Retinal pigment epithelial cell (primary cell): ENCODE measurements at places on chromosomes 2 and 18.

DNA sequence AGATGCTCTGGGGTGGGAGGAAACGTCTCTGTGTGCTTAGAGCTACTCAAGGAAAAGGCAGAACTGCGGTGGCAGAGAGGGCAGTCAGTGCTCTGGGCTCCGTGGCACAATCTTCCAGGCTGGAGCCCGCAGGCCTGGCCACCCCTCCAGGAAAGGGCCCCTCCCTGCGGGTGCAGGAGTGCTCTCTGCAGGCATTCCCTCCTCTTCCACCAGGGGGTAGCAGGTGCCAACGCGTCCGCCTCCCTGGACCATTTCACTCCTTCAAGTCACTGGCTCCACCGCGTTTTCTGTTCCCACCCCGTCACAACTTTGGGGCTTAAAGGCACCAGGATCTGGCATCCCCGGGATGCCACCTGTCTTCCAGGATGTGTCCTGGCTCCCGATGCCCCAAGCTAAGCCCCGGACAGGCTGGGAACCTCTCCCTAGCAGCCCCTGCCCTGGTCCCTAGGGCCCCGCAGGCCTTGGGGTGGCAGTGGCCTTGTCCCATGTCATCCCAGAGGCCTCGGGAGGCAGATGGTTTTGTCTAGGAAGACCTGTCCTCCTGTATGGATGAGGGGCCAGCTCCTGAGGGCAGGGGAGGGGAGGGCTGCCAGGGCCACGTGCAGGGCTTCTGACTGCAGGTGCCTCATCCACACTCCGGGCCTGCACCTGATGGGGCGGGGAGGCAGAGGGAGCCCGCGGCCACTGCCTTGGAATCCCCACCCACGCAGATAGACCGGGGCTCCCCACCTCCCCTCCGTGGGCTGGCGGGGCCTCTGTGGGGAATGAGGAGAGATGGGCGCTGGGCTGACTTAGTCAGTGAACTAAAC lies 26.4 kb downstream of the KCNIP3 start:
- DNase-seq = no peak

GRCh38 chr2:55403256-55403998 lies 16.2 kb downstream of the CCDC88A start:
- DNase-seq = no peak

GRCh38 chr2:198490748-198491147 lies 686.4 kb downstream of the PLCL1 start:
- no peak for DNase-seq

DNA sequence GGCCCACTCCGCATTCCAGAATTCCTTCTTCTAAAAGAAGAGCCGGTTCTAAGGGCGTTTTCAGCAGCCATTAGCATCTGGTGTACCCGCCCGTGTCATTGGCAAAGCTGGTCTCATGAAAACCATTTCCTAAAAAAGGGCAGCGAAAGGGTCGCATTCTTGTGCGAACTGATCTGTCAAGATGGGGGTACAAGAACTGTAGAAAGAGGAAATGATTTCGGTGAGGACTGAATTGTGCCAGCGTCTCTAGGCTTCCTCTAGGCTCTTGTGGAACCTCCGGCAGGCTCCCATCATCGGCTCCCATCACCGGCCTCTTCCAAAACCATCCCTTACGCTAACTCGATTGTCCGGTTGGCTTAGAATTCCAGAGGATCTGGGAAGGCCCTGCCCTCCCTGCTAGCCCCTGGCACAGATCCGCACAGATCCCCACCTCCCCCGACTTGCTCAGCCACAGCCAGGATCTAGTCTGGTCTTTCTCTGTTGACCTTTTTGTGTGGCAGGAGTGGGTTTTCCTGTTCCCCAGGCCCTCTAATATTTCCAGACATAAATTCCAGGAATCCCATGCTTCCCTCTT lies 1.3 kb downstream of the RAB31 start:
- no peak for DNase-seq

- DNase-seq = peak; percentile 55
Observed at GRCh38 chr2:196233021-196233804, 61.8 kb upstream of the STK17B start.

GRCh38 chr2:117330641-117331040 lies 483.9 kb upstream of the DDX18 start:
- peak; percentile 19 for DNase-seq

DNA sequence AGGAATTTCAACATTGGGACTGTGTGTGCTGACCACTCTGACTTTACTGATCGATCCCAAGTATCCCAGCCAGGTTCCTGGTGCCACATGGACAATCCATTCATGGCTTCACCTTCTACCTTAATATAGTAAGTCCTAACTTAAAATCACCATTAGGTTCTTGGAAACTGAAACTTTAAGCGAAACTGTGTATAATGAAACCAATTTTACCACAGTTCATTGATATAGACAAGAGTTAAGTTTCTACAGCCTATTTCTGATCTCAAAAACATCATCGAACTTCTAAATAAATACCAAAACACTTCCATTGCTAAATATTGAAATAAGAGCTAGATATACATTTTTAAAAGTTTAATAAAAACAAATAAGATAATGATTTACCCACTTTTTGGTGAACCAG lies 4.4 kb upstream of the EXOC6B start:
- DNase-seq = no peak

GRCh38 chr2:120934574-120935338 lies 199.1 kb downstream of the GLI2 start:
- no peak for DNase-seq

DNA sequence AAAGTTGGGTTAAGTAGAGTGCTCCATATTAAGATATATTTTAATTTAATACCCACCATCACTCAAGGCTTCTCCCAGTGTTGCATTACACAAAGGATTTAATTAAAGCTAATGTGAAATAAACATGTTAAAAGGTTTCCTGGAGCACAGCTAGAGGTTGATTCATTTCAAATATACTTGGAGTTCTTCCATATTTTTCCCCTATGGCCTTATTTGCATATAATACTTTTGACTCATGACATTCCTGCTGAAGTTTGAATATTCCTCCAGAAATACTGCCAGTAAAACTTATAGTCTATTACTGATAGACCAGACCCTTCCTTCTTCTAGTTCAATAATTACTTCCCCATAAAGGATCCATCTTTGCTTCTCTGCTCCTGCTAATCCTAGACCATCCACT lies 227.5 kb downstream of the GULP1 start:
- DNase-seq = no peak

DNA sequence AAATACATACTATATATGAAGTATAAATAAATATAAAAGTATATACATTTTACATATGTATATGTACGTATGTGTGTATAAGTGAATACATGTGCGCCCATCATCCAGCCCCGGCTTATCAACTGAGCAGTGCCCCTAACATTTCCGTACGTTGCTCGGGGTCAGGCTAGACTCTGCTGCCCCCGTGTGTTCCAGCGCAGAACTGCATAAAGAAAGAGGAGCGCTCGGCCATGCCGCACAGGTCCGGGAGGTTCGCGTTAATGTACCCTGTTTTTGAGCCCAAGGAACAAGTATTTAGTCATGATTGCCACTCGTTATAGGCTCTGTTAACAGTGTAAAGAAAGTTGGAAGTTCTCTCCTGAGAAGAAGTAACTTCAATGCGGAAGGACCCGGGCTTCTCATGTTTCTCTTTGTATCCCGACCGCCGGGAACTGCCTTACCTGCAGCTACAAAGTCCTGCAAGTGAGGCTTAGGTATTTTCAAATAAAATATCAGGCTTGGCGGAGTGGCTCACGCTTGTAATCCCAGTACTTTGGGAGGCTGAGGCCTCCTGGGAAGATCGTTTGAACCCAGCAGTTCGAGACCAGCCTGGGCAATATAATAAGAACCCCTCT lies 55.7 kb downstream of the CD8B2 start:
- DNase-seq = peak; percentile 5

DNA sequence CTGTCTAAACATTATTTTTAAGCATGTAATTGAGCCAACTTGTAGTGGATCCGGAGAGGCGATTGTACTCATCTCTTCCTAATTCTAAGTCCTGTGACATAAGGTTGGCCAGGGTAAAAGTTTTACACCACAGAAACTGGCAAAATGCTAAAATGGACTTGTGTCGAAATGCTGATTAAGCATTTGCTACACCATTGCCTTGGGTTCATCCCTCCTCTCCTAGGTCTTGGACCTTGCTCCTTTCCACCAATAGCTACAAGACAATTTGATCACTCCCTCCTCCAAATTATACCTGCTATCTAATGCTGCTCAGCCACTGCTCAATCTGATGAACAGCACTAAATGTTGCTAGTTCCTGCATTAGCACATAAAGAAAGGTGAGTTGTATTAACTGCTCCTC lies 132.7 kb upstream of the EPC2 start:
- no peak for DNase-seq

- no peak for DNase-seq
Observed at GRCh38 chr2:10028407-10028987, 14.9 kb upstream of the KLF11 start.

DNA sequence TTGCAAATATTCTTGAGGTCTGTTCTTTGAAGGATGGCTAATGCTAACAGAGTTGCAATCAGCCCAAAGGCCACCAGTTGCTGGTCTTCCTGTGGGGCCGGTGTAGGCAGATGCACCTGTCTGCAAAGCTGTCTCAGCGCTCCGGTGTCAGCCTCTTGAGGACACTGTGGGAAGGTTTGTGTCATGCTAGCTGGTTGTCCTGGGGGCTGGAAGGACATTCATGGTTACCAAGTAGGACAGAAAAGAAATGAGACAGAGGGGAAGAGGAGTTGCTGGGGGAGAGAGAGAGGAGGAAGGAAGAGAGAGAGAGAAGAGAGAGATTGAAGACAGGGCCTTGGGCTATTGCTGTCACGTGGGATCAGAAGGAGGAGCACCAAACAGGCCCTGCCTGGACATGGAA lies 639.6 kb upstream of the HS6ST1 start:
- DNase-seq = no peak

GRCh38 chr2:23449413-23449812 lies 64.4 kb downstream of the KLHL29 start:
- DNase-seq = no peak

DNA sequence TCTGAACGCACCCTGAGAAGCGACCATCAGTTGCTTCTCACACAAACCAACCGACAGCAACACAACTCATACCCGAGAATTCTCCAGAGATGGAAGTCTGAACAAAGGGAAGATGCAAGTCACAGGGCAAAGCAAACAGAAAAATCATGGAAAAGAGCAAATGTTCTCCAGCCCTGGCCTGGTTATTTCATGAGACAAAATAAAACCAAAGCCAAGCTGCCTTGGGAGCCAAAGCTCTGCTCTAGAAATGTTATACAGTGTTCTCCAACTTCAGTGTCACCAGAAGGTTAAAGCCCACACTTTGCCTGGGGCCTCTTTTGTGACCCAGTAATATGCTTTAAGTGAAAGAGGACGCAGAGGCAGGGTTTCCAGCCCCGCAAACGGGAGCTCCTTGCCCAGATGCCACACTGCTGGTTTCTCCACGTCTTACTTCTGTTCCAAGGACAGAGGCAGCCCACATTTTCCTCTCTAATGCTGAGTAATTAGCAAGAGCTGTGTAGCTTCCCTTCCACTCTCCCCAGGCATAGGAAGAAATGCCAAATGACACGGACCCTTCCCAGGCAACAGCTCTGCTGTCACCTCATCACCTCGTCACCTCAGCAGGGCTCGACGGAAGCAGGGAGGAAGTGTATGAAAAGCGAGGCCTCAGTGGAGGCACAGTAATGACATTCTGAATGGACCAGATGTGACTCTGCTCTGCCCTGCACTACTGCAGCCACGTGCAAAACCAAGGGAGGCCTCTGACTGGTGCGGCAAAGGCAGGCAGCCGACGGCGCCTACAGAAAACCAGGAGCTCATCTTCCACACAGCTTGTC lies 64.7 kb downstream of the FBXO15 start:
- DNase-seq = no peak

- no peak for DNase-seq
Observed at GRCh38 chr2:134603966-134604365, 114.8 kb downstream of the TMEM163 start.

GRCh38 chr2:230723363-230723762 lies 10.7 kb downstream of the CAB39 start:
- no peak for DNase-seq

DNA sequence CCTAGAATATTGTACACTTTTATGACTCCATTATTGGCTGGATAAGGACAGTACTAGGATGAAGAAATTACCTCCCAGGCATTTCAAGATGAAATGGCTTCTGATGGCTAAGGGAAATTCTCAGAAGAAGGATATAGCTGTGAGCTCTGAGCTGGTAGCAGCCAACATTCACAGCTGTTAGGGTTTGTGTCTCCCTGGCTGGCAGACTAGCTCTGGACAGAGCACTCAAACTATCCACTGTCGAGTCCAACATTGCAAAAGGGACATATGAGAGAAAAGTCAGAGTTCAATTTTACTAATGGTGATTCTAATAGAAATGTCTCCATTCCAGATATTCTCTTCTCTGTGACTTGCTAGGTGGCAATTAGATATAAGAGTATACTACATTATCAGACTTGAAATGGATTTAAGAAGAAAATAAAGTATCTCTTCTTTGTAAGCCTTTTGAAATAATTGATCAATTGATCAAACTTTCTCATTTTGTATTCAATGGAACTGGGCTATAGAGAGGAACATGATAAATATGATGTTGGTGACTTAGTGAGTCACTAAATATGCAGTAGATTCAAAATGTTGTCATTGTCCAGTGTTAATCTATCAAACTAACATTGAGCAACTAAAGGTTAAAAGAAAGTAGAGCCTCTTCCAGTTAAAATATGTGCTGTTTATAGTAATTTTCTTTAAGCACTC lies 1920.3 kb downstream of the SUCLG1 start:
- DNase-seq = no peak

DNA sequence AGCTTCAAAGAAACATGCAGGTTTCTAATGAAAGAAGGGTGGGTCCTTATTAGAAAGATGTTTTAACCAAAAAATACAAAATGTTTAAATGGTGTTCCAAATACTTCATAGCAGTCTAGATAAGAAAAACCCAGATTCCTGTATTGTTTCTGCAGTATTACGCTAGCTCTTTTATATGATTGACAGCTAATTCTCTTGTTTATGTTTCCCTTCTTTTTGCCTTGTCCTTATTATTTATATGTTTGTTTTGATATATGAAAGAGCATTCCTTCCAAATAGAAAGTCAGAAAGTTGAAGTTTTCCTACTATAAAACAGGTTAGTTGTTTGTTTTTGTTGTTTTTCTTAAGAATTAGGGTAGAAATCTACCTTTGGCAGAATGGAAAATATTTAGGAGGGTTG lies 41.1 kb upstream of the PNPT1 start:
- no peak for DNase-seq
